ENCODE measurements at places on chromosomes 6 and 20. TPM values are rescaled to one million over a fixed set of nuclear protein-coding genes. Genes with fewer than 3 reads are reported as not detected.

The CD2AP gene
- polyA plus RNA-seq = 5.8 TPM

The EPHA7 gene
- not detected for polyA plus RNA-seq

The ADRM1 gene
- 115 TPM for polyA plus RNA-seq

The CALHM5 gene
- 4.4 TPM for polyA plus RNA-seq

The RIPPLY2 gene
- not detected for polyA plus RNA-seq

The CDH26 gene
- polyA plus RNA-seq = 0.17 TPM

The ZNF311 gene
- 0.74 TPM for polyA plus RNA-seq

The MEI4 gene
- polyA plus RNA-seq = not detected

The MBOAT1 gene
- polyA plus RNA-seq = 2.7 TPM

The SCGN gene
- polyA plus RNA-seq = not detected

The BNIP5 gene
- not detected for polyA plus RNA-seq

The RFX6 gene
- not detected for polyA plus RNA-seq

The BLTP3A gene
- polyA plus RNA-seq = 15.1 TPM

The MAFB gene
- polyA plus RNA-seq = 0.06 TPM

The DEFB116 gene
- polyA plus RNA-seq = not detected

The RCAN2 gene
- polyA plus RNA-seq = 7.4 TPM

The IMPG1 gene
- not detected for polyA plus RNA-seq

The DACT2 gene
- not detected for polyA plus RNA-seq

The ISM1 gene
- 0.12 TPM for polyA plus RNA-seq

The HSPA1B gene
- polyA plus RNA-seq = 42.8 TPM

The C6orf58 gene
- 0.06 TPM for polyA plus RNA-seq

Measured in BJ (cell line).